ENCODE measurements at places on chromosomes 6 and 20. TPM values are rescaled to one million over a fixed set of nuclear protein-coding genes. Genes with fewer than 3 reads are reported as not detected.

Gene BMP7
- total RNA-seq = not detected

Gene CAGE1
- total RNA-seq = 0.08 TPM

Gene SSTR4
- total RNA-seq = not detected

Gene CAPN11
- 0.13 TPM for total RNA-seq

Gene SLC17A3
- 0.96 TPM for total RNA-seq

Gene WFDC5
- total RNA-seq = 0.63 TPM

Gene ACTL10
- 3.7 TPM for total RNA-seq

Gene EDN1
- not detected for total RNA-seq

Gene RPL10A
- 1,239 TPM for total RNA-seq

Gene PHACTR3
- total RNA-seq = not detected

Gene RAET1L
- not detected for total RNA-seq

Gene CRIP3
- total RNA-seq = not detected

Gene FNDC1
- not detected for total RNA-seq

Gene KIF13A
- not detected for total RNA-seq

Gene RPS18
- 2,442 TPM for total RNA-seq

Gene SLC22A7
- not detected for total RNA-seq

Gene TRIM40
- total RNA-seq = not detected

Gene CD93
- 5.1 TPM for total RNA-seq

Gene TCFL5
- 6.2 TPM for total RNA-seq

DNA sequence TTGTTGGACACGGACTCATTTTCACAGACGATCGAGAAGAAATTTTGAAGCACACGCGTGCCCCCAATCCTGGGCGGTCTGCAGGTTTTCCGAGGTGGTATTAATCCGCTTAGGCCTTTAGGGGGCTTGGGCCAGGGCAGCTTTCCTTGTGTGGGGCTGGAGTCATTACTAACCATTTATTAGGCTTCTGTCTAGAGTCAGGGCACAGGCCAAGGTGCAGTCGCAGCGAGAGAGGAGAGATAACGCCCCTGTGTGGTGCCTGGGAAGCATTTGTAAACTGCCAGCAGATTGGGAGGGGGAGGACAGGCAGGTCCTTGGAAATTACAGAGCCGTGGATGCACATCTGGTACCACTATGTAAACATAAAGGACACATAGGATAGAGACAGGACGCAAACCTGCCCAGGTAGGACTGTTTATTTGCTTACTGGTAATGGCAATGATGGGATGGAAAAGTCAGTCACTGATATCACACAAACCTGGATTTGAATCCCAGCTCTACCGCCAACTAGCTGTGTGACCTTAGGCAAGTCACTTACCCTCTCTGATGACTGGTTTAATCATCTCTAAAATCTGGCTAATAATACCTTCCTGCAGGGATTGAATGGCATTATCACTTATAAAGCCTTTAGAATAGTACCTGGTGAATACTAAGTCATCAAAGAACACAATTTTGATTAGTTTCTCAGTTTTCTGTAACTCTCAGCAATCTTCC is 76.4 kb downstream of the TMEM242 start:
- DNase-seq = no peak

- DNase-seq = no peak
These were observed 20.1 kb downstream of the DHX35 start for GRCh38 chr20:38982291-38982690.

DNA sequence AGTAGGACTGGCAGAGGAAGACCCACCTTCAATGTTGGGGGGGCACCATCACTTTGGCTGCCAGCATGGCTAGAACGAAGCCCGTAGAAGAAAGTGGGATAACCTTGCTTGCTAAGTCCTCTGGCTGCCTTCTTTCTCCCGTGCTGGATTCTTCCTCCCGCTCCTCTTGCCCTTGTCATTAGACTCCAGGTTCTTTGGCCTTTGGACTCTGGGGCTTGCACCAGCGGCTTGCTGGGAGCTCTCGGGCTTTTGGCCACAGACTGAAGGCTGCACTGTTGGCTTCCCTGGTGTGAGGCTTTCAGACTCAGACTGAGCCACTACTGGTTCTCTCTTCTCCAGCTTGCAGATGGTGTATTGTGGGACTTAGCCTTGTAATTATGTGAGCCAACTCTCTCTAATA is 28.2 kb downstream of the GSTA2 start:
- DNase-seq = no peak

DNA sequence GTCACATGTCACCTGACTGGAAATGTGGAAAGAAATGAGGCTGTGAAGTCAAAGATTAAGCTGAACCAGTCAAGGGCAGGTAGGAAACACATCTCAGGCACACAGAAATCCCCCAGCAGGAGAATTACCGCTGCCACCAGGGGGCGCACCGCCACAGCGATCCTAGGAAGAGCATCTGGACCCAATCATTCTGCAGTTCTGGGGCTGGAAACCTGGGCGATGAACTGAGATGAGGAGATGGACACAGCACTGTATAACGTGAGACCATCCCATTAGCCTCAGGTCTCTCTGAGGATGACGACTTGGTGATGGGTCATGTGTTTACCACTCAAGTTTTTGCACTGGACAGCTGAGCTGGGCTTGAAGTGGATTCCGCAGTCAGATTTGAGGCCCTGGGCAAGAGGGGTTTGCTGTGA is 6.5 kb upstream of the SLC24A3 start:
- peak; percentile 64 for DNase-seq

DNA sequence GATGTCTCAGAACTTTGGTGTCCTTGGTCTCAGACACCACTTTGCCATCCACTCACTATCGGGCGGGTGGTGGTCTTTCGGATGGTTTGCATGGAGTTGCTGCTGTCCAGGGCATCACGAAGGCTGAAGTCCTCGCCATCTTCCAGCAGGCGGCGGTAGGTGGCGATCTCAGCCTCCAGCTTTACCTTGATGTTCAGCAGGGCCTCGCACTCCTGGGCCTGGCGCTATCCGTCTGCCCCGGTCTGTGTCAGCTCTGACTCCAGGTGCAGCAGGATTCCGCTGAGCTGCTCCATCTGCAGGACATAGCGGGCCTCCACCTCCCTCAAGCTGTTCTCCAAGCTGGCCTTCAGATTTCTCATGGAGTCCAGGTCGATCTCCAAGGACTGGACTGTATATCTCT is 36.0 kb downstream of the ZNF311 start:
- DNase-seq = no peak

GRCh38 chr6:46103441-46104115 is 26.2 kb upstream of the ENPP4 start:
- DNase-seq = no peak

GRCh38 chr6:75603106-75603420 is 1.4 kb downstream of the SENP6 start:
- DNase-seq = no peak

DNA sequence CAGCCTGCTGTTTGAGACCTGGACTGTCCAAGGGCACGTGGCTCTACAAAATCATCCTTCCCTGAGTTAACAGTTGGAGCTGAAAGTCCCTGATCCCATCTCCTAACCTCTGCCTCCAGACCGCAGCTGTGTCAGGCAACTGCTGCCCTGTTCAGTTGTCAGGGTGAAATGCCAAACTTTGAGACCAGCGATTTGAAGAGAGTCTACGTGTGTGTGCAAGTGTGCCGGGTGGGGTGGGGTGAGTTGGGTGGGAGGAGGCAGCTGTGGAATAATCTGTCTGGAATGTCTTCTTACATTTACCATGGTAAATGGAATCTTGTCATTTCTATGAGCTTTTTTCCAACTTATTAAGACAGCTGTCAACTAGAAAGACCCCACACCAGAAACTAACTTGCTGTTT is 81.0 kb upstream of the FAM8A1 start:
- DNase-seq = no peak

- DNase-seq = no peak
These were observed 244.7 kb upstream of the PRND start for GRCh38 chr20:4476903-4477500.

- DNase-seq = no peak
These were observed 253.2 kb downstream of the SOX4 start for GRCh38 chr6:21846541-21847451.

- no peak for DNase-seq
These were observed 88.8 kb upstream of the PRND start for GRCh38 chr20:4632876-4633275.

- DNase-seq = no peak
These were observed 11.8 kb downstream of the ENPP1 start for GRCh38 chr6:131819572-131820124.

GRCh38 chr6:111602481-111603011 is 3.1 kb downstream of the TRAF3IP2 start:
- no peak for DNase-seq

GRCh38 chr6:133623621-133624020 is 265.3 kb upstream of the TCF21 start:
- DNase-seq = no peak

- no peak for DNase-seq
These were observed 178.7 kb downstream of the GJA1 start for GRCh38 chr6:121614115-121614514.

GRCh38 chr20:10253780-10254179 is 35.1 kb downstream of the SNAP25 start:
- DNase-seq = no peak

GRCh38 chr6:166297606-166298005 is 10.6 kb downstream of the PRR18 start:
- no peak for DNase-seq

GRCh38 chr6:90431576-90431975 is 134.9 kb upstream of the BACH2 start:
- no peak for DNase-seq

All from activated CD4-positive, alpha-beta memory T cell treated with anti-CD3 and anti-CD28 coated beads, Interleukin-2, amount 10 ng/mL, durations not matched to agents 7 days and 5 days (primary cell).